Fibroblast of skin of back (primary cell): ENCODE measurements at places on chromosomes 5 and 9.

- peak; percentile 54 for DNase-seq
Observed at GRCh38 chr5:74290634-74291241, 349.8 kb downstream of the ENC1 start.

DNA sequence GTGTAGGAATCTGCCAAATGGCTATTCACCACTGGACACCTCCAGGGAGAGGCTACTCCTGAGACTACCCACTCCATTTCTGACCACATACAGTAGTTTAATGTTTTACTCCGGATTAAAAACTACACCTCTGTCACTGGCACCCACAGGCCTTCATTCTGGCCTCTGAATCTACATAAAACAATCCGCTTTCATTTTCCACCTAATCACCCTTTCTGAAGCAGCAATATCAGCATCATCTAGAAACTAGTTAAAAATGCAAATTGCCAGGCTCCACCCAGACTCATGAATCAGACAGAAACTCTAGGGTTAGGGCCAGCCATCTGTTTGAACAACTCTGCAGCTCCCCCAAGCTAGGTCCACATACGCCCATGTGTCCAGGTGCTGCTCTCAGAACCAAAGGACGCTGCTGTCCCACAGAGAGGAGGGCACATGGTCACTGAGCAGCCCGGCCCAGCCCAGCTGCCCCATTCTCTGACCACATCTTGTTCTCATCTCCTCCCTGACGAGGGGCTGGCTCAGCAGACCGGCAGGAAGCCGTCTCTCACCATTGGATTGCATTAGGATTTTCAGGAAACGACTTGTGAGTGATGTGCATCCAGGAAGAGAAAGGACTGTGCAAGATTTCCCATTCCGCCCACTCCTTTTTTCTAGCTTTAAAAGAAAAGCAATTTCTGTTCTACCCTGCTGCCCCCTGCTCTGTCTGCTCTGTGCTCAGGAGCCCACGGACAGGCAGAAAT lies 34.7 kb downstream of the ADAM19 start:
- DNase-seq, result peak; percentile 65

DNA sequence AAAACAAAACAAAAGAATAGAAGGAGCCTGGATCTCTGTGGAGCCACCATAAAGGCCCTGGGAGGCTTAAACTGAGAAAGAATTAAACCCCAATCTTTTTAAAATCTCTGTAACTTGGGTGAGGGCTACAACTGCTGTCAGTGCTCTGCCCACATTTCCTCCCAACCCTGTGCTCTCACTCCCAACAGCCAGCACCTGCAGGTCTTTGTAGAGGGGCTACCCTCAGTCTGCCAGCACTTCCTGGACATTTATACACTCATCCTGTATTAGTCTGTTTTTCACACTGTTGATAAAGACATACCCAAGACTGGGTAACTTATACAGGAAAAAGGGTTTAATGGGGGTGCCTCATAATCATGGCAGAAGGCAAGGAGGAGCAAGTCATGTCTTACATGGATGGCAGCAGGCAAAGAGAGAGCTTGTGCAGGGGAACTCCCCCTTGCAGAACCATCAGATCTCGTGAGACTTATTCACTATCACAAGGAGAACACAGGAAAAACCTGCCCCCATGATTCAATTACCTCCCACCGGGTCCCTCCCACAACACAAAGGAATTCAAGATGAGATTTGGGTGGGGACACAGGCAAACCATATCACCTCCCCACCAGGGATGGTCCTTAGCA lies 47.4 kb downstream of the SCAI start:
- DNase-seq, result no peak

GRCh38 chr9:134364391-134365114 lies 38.3 kb downstream of the RXRA start:
- DNase-seq, result no peak

GRCh38 chr9:95118596-95118995 lies 198.9 kb downstream of the FANCC start:
- DNase-seq, result peak; percentile 87

DNA sequence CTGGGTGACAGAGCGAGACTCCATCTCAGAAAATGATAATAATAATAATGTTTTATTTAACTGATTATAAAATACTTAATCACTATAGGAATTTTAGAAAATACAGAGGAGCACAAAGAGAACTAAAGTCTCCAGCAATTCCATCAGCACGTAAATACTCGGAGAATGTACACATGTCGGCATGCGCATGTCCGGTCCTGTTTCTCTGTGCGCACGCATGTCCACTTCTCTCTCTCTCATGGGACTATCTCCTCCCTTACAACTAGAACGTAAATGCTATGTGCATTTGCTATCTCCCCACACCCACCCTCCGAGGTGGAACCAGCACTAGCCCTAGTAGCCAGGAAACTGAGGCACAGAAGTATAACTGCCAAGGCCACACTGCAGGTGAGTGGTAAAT lies 19.0 kb downstream of the CCNJL start:
- no peak for DNase-seq

- DNase-seq, result no peak
Observed at GRCh38 chr9:33255471-33255870, 9.0 kb downstream of the BAG1 start.

DNA sequence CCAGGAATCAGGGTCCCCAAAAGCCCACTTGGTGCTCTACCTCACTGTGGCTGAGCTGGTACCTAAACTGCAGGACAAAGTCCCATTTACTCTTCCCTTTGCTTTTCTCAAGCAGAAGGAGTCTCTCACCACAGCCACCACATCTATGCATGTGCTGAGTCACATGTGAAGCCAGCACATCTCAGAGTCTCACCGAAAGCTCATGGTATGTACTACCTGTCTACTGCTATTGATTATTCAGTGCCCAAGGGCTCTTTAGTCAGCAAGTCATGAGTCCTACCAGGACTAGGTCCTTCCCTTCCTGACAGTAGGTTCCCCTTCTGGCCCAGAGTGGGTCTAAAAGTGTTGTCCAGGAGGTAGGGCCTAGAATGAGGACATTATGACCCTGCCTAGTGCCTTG lies 130.7 kb upstream of the NTRK2 start:
- no peak for DNase-seq

GRCh38 chr5:117454716-117455212 lies 880.1 kb upstream of the SEMA6A start:
- DNase-seq, result peak; percentile 18

- peak; percentile 49 for DNase-seq
Observed at GRCh38 chr5:125348936-125349831, 602.7 kb upstream of the ZNF608 start.

DNA sequence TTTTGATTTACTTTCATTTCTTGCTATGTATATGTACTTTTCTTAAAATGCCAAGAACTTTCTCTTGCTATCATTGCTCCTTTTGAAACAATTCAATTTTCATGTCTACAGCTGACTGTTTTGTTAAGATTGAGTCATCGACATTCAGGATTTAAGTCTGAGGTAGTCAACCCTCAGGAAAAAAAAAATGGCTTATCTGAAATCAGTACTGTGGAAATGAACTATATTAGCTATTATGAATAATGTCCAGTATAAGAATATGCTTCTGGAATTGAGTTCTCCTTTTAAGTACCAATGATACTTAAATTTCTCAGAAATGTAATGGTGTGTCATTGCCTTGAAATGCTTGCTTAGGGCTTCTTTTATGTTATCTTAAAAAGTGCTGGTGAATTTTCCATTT lies 37.9 kb downstream of the TNFAIP8 start:
- DNase-seq, result peak; percentile 77

DNA sequence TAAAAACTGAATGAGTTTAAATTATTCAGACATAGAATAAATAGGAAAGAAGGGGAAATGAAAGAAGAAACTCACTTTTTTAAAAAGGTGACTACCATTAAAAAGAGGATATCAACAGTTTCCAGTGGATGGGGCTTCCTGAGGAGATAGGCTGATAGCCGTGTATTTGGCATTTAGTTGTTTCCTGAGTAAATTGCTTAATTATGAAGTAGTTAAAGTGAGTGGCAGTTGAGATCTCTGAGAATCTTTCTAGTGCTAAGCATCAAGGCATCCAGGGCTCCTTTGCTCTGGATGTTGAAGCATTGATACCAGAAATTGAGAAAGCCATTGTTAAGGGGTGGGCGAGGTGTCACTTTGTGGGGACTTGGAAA lies 2.7 kb downstream of the TNFAIP8 start:
- DNase-seq, result no peak

- DNase-seq, result peak; percentile 92
Observed at GRCh38 chr9:91771027-91771426, 179.0 kb downstream of the ROR2 start.

DNA sequence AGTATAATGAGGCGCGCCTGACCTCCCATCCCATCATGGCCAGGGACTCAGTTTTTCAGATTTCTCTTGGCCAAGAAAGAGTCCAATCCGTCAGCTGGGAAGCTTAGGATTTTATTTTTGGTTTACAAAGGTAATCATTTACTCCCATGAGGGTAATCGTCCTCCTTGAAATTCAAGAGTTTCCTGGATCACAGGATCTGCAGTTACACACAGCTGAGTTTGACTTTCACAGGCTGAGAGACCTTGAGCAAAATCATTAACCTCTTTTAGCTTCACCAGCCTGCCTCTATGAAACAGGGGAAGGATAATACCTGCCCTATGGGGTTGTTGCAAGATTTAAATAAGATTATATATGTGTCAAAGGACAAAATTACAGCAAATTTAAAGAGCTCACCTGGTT lies 15.4 kb upstream of the AK3 start:
- DNase-seq, result no peak

GRCh38 chr5:41408676-41409443 lies 101.5 kb downstream of the PLCXD3 start:
- peak; percentile 67 for DNase-seq

- no peak for DNase-seq
Observed at GRCh38 chr5:160641405-160641804, 210.6 kb downstream of the ATP10B start.

- peak; percentile 61 for DNase-seq
Observed at GRCh38 chr5:34519489-34520220, 136.5 kb upstream of the RAI14 start.

DNA sequence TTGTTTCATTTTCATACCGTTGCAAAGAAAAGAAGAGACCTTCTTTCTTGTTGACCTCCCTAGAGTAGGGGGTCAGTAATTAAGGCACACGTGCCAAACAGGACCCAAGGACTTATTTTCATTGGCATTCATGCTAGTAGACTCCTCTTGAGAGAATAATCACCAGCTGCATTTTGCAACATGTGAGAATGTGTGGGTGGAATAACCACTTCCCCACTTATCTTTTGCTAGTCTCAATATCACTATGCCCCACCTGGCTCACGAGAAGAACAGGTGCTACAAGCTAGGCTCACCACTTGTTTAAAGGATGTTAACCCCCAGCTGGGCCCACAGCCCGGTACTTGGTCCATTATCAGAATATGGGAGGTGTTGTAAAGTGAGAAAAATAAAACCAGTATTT lies 460.7 kb upstream of the MEF2C start:
- DNase-seq, result no peak

GRCh38 chr9:122374885-122375420 lies 4.1 kb downstream of the PTGS1 start:
- peak; percentile 56 for DNase-seq

DNA sequence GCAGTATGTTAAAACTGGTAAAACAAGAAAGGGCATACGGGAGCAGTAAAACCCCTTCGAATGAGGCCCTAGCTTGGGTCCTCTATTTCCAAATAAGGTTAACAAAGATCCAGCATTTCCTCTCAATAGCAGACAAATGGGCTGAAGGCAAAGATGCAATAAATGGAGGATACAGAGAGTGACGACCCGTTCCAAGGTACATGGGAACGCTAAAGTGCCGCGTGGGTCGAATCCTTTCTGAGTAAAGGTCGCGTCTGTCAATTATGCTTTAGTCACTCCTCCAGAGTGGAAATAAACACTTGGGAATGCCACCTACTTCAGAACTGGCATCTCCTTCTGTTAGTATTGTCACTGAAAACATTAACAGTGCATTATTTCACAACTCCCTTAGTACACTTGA lies 24.7 kb downstream of the ARL15 start:
- DNase-seq, result no peak

DNA sequence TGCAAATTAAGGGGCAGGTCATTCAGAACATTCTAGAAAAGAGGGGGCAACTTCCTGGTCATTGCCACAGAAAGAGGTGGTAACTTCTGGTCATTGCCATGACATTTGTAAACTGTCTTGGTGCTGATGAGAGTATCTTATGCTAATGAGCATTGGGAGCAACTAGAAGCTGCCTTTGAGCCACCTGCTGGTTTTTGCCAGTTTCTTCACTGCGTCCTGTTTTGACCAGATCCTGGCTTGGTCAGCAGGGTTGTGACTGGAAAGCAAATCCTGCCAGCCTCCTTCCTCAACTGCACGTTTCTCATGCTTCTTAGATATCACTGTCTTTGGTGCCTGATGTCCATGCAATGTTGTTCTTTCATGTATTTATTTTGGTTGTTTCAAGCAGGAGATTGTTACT lies 53.2 kb upstream of the SPATA31C2 start:
- DNase-seq, result no peak

GRCh38 chr9:33416996-33417395 lies 14.6 kb upstream of the AQP7 start:
- DNase-seq, result no peak

- no peak for DNase-seq
Observed at GRCh38 chr5:71971862-71972261, 135.4 kb upstream of the MAP1B start.

GRCh38 chr9:135864447-135865049 lies 42.8 kb downstream of the CAMSAP1 start:
- peak; percentile 46 for DNase-seq

- DNase-seq, result peak; percentile 85
Observed at GRCh38 chr9:96122751-96123150, 179.2 kb downstream of the HSD17B3 start.

- no peak for DNase-seq
Observed at GRCh38 chr9:91773156-91773555, 176.9 kb downstream of the ROR2 start.

- DNase-seq, result no peak
Observed at GRCh38 chr9:133490201-133490681, 11.3 kb upstream of the SLC2A6 start.

DNA sequence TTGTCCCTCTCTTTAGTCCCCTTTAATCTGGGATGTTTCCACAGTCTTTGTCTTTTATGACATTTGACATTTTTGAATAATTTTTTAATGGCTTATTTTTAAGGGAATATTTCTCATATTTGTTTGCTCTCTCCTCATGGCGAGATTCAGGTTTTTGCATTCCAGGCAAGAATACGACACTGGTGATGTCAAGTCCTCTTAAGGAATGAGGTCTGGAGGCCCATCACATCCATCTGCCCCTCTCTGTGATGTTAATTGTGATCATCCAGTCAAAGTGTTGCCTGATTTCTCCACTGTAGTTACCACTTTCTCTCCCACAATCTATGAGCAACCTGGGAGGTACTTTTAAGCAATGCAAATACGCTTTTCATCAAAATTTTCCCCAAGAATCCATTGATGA lies 193.2 kb downstream of the MAST4 start:
- DNase-seq, result no peak

- DNase-seq, result no peak
Observed at GRCh38 chr5:77204967-77205366, 5.5 kb upstream of the PDE8B start.

DNA sequence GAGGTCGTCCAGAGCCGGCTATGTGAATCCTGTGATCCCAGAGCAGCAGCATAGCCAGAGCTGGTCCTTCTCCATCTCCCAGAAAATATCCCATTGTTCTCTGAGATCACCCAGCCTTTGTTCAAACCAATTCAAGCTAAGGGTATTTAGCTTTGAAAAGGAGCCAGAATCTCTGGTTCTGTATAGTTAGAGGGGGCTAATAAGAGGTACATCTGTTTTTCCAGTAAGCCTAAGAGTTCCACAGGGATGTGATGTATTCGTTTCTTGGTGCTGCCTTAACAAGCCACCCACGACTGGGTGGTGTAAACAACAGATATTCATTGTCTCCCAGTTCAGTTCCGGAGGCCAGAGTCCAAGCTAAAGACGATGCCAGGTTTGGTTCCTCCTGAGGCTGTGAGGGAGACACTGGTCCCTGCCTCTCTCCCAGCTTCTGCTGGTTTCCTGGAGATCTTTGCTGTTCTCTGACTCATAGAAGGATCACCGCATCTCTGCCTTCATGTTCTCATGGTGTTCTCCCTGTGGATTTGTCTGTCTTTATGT lies 344.8 kb downstream of the MTRR start:
- no peak for DNase-seq
